ENCODE measurements at places on chromosomes 5 and 9. TPM values are rescaled to one million over a fixed set of nuclear protein-coding genes. Genes with fewer than 3 reads are reported as not detected.

The LAMC3 gene
- total RNA-seq, result 4.0 TPM

The TARS1 gene
- total RNA-seq, result 60.0 TPM

The ZSWIM6 gene
- 8.7 TPM for total RNA-seq

The TRIP13 gene
- total RNA-seq, result 1.8 TPM

The RGMB gene
- 47.7 TPM for total RNA-seq

The HTR4 gene
- 1.6 TPM for total RNA-seq

The MUSK gene
- 0.45 TPM for total RNA-seq

The OLFM1 gene
- total RNA-seq, result 15.4 TPM

The PCDHGA7 gene
- 2.7 TPM for total RNA-seq

The TRAF2 gene
- total RNA-seq, result 11.2 TPM

The MAMDC4 gene
- total RNA-seq, result 2.2 TPM

The SCGB3A2 gene
- not detected for total RNA-seq

The ZDHHC11 gene
- 81.5 TPM for total RNA-seq

The APBA1 gene
- total RNA-seq, result 12.3 TPM

The INSYN2B gene
- 0.47 TPM for total RNA-seq

The GNA14 gene
- total RNA-seq, result 0.42 TPM

The SH3TC2 gene
- total RNA-seq, result 1.9 TPM
